CD4-positive, alpha-beta T cell treated with Interleukin-6 at 100 ng/mL for 8 hours (primary cell): ENCODE measurements at places on chromosomes 6 and 20.

GRCh38 chr6:16320533-16321340, 82.3 kb downstream of the GMPR start:
- DNase-seq: no peak

- DNase-seq: no peak
Observed at GRCh38 chr6:170152989-170153388, 137.9 kb downstream of the DLL1 start.

DNA sequence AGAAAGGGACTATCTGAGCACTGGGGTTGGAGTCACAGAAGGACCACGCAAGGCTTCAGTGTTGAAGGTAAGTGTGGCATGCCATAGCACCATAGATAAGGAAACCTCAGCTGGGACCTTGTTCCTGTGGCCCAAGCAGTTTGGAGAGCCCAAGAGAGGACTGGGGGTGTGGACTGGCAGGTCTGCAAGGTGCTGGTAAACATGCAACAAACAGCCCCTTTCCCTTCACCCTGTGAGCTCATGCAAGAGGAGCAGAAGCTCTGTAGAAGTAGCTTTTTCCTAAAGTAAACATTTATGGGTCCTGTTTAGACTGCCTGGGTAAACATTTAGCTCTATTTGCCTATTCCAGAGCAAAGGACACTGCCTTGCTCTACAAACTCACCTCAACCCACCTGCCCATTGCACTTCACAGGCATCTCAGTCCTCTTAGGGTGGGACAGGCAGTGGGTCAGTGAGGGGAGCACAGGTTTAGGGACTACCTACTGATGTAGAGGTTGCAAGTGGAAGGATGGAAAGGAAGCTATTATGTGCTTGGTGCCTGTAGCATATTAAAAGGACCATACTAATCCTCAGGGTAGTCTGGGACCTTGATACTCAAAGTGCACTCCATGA, 12.0 kb downstream of the ZSCAN31 start:
- DNase-seq: no peak

GRCh38 chr6:56938649-56939191, 16.2 kb upstream of the BEND6 start:
- DNase-seq: no peak

DNA sequence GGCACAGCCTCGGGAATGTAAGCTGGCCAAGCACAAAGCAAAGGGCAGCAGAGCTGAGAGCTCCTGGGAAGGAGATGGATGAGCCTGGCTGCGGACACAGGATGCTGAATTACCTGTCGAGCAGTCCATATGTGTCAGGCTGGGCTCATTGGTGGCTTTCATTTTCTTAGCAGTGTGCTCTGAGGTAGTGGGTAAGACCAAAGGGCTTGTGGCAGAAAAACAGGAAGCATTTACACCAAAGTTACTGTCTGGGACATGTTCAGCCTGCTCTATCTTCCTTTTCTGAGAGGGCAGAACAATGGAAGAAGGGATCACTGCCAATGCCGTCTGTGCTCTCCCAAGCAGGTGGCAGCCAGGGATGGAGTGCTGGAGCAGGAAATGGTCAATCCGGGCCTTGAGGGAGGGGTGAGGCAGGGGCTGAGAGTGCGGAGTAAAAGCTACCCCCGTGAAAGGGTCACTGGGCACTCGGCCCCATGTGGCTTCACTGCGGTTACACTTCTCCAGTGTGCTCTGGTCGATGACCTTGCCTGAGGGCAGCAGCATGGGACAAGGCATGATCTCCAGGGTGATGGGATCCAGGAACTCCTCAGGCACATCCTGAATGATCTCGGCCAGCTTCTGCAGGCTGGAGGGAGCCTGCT, 36.9 kb upstream of the AVP start:
- peak; percentile 55 for DNase-seq

GRCh38 chr6:119261944-119262284, 87.6 kb downstream of the MAN1A1 start:
- no peak for DNase-seq

DNA sequence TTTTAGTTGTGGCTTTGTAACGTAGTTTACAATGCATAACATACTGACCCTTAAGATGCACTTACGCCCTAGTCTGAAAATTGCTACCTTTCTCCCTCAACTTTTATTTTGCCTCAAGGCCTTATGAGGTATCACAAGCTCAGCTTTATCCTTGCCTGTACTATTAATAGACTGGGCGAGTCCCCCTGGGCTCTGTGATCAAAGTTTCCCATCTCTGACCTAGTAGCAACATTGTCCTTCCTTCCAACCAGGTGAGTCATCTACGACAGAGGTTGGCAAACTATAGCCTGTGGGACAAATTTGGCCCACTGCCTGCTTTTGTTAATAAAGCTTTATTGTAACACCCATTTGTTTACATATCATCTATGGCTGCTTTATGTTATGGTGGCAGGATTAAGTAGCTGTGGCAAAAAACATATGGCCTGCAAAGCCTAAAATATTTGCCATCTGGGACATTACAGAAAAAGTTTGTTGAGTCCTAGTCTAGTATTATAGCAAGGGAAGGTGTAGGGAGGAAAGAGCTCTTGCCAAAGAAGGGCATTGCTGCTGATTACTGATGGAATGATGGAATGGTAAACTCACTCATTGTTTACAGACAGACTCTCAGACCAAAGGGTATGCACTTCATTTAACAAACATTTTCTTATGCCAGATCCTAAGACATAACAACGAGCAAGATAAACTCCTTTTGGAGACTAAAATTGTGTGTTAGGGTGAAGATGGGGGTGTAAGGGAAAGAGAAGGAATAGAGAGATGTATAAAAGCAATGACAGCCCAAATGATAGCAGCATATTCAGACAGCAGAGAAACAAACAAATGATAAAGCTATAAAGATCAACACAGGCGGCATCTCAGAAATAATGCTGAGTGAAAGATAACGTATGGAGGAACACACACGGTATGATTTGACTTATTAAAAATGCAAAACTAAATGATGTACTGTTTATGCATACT, 74.2 kb downstream of the SLC22A23 start:
- DNase-seq: no peak

GRCh38 chr20:49318430-49319207, 40.8 kb upstream of the ZNFX1 start:
- DNase-seq: peak; percentile 27

DNA sequence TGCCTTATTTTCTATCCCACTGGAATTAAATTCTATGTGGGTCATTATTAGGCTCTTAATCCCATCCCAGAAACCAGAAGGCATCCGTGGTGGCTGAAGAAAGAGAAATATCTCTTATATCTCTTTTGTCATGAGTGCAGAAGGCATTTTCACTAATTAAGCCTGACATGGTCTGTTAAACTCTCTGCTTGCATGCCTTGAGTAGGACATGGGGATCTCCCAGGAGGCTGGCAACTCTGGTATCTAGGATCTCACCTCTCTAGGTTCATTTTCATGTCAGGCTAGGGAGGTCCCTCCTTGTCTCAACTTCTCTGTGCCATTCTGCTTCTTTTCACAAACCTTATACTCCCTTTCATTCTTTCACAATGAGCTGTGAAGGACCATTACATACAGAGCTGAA, 25.3 kb upstream of the GPR63 start:
- DNase-seq: no peak

GRCh38 chr6:144007478-144008119, 460 bp downstream of the PLAGL1 start:
- DNase-seq: no peak

DNA sequence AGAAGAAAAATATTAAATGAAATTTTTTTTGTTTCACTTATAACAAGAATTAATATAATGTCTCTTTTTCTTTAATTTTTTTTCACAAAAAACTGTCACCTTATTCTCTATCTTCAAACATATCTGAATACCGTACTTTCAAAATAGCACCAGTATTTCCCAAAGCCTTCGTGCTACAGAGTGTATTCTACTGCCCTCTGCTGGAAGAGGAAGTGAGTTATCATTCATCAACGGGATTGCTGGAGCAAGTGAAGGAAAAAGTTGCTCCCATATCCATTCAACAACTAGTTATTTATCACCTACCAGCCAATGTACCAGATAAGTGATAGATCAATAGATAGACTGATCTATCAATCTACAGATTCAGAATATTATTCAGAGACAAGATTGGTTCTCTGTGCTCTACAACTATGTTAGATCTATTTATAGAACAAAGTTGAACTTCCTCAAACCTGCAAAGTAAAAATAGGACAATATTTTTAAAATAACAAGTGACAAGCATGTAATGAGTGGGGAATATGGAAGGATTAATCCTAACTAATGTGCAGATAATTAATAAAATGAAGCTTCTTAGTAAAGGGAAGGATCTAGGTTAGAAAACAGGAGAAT, 26.7 kb upstream of the TFAP2B start:
- DNase-seq: no peak

DNA sequence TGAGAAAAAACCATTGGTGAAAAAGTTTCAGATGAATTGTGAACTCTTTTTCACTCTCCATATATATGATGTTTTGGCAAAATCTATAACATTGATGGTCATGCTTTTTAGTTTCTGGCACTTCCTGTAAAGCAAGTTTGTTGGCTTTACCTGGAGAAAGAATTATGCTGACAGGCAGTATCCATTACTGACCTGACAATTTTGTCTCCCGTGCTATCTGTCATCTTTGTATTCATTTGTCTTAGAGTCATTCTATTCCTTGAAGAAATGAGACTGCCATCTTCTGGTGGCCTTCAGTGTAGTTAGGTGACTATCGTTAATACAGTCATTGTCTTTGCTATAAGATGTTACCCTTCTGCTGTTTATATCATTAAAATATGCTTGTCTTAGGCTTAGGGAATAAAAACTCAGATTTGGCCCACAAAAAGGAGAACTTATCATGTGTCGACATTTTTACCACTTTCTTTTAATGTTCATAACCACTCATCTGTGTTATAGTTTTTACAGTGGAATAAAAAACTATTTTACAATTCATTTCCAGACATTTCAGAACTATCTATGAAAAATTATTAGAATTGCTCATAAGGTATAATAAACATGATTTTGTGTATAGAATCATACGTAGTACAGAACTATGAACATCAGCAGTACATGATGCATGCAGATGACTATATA, 707.0 kb downstream of the EPM2A start:
- no peak for DNase-seq

- DNase-seq: no peak
Observed at GRCh38 chr20:60302875-60303274, 344.7 kb downstream of the CDH26 start.

DNA sequence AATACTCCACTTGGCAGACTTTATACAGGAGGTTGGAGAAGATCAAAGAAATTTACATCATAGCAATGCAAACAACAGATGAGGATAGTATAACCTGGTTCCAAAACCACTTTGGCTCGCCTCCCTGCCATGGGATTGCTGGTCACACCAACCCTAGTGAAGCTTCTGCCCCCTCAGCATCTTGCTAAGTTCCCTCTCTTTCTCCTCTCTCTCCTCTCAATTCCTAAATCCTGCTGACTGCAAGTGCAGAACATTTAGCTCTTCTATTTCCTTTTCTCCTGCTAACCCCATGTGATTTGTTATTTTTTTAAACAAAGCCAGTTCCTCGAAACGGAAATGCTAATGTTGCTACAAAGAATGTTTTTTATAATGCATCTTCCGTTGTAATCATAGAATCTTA, 50.3 kb upstream of the LY86 start:
- no peak for DNase-seq

DNA sequence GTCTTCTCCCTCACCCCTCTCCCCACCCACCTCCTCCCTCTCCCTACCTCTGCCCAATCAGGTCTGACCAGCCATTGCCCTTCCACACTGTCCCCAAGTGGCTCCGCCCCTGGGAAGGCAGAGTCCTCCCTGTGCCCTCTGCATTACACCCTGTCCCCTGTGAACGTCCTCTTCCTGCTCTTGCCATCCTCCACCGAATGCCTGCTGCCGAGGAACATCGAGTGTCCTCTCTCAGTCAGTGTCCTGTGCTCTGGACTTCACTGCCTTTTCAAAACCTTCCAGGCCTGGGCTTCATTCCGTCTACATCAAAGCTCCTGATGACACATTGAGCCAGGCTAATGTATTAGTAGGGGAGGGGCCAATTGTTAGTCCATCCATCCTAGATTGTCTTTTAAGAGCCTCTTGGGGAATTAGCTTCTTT, 3.3 kb upstream of the PACSIN1 start:
- no peak for DNase-seq

DNA sequence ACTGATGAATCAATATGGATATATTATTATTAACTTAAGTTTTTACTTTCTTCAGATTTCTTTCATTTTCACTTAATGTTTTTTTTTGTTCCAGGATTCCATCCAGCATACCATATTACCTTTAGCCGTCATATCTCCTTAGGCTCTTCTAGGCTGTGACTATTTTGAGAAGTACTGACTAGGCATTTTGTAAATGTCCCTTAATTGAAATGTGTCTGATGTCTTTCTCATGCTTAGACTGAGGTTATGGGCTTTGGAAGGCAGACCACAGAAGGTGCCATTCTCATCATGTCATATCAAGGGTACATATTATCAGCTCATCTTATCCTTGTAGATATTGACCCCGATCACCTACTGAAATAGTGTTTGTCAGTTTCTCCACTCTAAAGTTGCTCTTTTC, 101.3 kb downstream of the FOXO3 start:
- DNase-seq: no peak

DNA sequence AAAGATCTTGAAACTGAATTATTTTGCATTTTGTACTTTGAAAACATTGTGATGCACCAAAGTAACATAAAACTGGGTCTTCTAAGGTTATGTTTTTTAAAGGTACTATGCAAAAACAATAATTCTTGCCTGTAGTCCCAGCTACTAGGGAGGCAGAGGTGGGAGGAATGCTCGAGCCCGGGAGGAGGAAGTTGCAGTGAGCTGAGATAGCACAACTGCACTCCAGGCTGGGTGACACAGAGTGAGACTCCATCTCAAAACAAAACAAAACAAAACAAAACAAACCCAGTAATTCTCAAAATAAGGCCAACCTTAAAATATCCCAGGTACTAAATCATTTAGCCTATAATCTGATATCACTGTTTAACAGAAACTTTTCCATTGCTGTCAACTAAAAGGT, 269.6 kb downstream of the KHDC1L start:
- DNase-seq: no peak

DNA sequence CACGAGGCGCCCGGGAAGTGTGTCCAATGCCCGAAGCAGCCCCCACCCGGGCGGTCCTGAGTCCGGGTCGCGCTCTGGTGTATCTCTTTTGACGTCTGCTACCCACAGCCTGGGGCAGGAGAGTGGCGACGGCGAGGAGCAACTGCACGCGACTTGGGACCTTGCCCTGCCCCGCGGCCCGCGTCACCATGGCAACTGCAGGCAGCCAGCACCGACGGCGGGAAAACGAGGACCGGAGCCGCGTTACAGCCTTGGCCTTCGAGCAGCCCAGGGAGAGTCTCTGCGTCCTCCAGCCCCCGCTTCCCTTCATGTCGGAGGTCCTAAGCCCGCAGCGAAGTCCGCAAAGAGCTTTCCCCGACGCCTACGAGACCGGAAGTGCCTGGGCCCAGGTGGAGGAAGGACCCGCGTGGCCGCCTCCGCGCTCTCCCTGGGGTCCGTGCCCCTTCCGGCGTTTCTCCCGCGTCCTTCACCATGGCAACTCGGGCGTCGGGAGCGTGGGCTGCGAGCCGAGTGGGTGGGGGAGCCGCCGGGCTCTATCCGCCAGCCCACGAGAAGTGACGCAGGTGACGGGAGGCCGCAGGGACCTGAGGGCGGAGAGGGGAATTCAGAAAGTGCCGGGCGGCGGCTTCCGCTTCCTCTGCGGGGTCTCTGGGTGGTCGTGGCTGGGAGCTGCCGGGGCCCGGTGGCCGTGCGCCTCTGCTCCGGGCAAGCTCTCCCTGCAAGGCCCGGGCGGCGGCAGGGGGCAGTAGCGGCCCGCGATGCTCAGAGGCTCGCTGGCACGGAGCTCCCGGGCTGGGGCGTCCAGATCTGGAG, 88.6 kb upstream of the TGM3 start:
- DNase-seq: peak; percentile 18
